ENCODE measurements at places on chromosomes 13 and 19.

- no peak for DNase-seq
Observed at GRCh38 chr13:110398564-110399507, 91.8 kb downstream of the COL4A2 start.

- DNase-seq, result no peak
Observed at GRCh38 chr19:42538841-42539709, 10.8 kb upstream of the CEACAM1 start.

- DNase-seq, result no peak
Observed at GRCh38 chr13:33757713-33758112, 60.2 kb upstream of the RFC3 start.

DNA sequence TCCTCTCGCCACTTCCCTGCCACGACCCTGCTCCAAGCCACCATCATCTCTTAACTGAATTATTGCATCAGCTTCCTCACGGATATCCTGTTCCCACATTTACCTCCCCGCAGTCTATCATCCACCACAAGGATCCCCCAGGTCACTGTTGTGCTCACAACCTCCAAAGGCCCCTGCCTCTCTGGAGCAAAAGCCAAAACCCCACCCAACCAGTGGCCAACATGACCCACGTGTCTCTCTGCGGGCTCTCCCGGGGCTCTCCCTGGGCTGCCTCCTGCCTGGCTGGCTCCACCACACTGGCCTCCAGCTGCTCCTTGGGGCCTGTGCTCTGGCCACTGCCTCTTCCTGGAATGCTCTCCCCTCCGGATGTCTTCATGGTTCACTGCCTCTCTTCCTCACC lies 809.3 kb downstream of the UQCRFS1 start:
- DNase-seq, result no peak

DNA sequence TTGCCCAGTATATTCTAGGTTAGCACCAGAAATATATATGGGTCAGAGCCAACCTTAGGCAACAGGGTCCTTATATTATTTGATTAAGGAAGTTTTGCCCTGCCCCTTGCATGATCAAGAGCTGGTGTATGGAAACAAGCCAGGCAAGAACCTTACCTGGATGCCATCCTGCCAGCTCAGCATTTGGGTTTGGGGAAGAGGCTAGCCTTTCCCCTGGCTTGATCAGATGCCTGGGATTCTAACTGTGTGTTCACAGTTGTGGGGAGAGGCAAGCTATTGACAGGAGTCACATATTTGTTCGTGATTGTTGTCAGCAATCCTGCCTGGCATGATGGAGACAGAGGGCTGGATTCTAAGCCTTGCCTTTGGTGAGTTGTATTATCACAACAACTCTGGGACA lies 260.0 kb upstream of the DACH1 start:
- DNase-seq, result no peak

- DNase-seq, result no peak
Observed at GRCh38 chr13:40583738-40584137, 82.7 kb downstream of the FOXO1 start.

GRCh38 chr19:55005684-55006488 lies 32.2 kb downstream of the GP6 start:
- peak; percentile 15 for DNase-seq

GRCh38 chr13:51562011-51562671 lies 22.1 kb upstream of the WDFY2 start:
- no peak for DNase-seq

- no peak for DNase-seq
Observed at GRCh38 chr13:103694033-103694432, 627.8 kb upstream of the SLC10A2 start.

DNA sequence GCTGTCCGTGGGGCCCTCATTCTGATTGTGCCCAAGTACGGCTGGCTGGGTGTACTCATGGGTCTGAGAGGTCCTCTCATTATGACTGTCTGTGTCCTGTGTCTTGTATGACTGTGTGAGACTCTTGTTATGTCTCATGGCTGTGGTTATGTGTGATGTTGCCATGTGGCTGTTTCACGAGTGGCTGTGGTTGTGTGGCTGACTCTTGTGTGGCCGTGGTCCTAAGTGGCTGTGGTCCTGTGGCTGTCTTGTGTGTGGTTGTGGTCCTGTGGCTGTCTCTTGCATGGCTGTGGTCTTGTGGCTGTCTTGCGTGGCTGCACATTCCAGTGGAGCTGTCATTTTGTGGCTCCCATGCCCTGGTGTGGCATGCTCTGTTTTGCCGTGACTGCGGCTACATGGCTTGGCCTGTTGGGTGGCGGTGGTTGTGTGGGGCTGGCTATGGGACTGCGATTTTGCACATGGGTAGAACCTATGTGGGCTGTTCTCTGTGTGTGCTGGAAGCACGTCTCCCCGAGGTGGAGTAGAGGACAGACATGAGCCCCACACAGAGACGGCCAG lies 2.5 kb downstream of the LYL1 start:
- DNase-seq, result no peak

- no peak for DNase-seq
Observed at GRCh38 chr13:98044301-98044700, 90.8 kb downstream of the IPO5 start.

- DNase-seq, result no peak
Observed at GRCh38 chr13:32047088-32047487, 15.5 kb downstream of the FRY start.

DNA sequence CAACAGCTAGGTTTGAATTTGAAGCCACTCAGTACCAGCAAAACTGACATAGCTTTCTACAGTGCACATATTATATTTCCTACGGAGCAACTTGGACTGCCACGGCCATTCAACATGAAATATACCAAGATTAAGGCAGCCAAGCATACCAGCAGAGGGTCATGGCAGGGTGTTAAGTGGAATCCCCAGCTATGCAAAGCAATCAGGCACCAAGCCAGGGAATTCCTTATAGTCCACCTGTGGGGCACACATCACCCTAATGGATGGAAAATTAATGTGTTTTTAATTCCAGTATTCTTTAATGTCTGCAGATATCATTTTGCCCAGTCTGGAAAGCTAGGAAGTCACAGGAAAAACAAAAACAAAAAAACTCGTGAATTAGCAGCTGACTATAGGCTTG lies 1190.3 kb downstream of the EFNB2 start:
- no peak for DNase-seq

GRCh38 chr19:48491793-48492123 lies 19.9 kb downstream of the LMTK3 start:
- DNase-seq, result no peak

- DNase-seq, result no peak
Observed at GRCh38 chr19:5001615-5002014, 32.7 kb downstream of the KDM4B start.

GRCh38 chr13:67769063-67769986 lies 539.2 kb upstream of the PCDH9 start:
- DNase-seq, result no peak

GRCh38 chr13:26485288-26485687 lies 72.2 kb upstream of the WASF3 start:
- no peak for DNase-seq

DNA sequence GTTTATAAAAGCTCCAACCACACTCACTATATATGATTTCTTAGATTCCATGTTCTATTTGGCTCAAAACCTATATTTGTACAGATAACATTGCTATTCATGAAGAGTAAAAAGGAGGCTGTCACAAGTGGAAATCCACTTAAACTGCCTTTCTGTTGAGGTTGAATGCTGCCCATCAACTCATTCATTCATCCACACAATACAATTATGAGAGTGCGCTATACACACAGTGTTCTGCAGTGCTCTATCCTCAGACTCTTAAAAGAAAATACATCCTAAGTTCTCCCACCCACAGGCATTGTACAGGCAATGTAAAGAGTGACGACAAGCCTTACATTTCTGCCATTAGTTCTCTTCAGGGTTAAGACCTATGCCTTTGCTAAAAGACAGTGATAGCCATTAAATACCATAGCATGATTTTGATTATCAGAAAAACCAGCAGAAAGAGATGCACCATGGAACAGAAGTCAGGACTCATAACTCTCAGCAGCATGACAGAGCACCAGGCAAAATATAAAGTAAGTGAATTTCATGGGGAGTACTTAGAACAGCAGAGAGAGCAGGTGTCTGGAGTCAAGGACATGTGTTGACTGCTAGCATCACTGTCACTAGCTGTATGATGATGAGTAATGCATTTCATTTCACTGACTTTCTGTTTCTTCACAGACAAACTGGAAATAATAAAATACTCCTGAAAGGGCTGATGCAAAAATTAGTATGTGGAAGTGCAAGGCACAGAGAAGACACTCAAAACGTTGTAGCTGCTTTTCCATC lies 218.0 kb downstream of the RBM26 start:
- no peak for DNase-seq

DNA sequence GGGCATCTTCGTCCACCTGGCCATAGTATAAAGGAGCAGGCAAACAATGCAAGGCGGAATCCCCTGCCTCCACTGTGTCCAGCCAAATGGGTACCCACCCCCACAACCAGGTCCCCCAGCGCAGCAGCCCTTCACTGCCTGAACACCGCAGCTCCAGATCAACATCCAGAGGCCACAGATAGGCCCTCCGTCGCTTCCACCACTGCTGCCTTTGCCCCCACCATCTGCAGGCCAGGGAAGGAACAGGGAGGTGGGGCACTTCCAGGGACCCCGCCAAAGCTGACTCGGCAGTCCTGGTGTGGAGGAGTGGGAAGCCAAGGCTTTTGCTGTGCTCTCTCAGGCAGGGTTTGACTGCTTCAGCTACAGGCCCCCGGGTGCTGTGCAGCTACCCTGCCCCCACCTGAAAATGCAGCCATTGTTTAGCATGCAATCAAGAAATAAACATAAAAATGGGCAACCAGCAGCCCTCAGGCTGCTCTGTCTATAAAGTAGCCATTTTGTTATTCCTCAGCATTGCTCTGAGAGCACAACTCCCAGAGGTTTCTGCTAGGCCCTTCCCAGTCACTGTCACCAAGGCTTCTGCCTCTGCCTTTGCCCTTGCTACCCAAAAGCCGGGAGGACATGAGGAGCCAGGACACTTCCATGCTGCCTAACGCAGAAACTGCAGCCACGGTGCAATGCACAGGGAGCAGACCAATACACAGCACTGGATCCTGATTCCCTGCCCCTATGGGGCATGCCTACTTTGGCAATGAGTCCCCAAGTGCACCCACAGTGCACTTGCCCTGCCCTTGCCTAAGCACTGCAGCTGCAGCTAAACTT lies 733.2 kb upstream of the KLHL1 start:
- DNase-seq, result no peak

DNA sequence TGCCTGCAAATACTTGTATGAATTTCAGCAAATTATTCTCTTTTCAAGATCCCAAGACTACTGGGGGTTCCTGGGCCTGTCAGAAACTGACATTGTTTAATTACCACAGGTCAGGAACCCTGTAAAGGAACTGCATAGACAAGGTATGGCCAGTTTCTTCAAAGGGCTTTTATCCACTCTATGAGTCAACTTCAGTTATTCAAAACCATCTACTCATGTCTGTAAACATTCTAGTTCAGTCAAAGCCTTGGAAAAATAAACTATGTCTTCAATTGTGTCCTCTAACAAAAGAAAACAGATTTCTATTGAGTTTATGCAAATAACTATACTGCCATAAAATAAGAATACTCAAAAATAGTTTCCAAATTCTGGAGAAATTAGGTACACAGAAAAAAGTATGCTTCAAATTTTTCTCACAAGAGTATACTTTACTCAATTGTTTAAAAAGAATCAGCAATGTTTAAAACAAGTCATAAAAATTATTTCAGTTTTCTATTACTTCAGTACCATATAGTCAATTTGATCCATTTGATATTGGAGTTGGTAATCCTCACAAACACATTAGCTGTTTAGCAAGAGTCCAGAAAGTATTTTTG lies 486.4 kb upstream of the PCDH20 start:
- no peak for DNase-seq

DNA sequence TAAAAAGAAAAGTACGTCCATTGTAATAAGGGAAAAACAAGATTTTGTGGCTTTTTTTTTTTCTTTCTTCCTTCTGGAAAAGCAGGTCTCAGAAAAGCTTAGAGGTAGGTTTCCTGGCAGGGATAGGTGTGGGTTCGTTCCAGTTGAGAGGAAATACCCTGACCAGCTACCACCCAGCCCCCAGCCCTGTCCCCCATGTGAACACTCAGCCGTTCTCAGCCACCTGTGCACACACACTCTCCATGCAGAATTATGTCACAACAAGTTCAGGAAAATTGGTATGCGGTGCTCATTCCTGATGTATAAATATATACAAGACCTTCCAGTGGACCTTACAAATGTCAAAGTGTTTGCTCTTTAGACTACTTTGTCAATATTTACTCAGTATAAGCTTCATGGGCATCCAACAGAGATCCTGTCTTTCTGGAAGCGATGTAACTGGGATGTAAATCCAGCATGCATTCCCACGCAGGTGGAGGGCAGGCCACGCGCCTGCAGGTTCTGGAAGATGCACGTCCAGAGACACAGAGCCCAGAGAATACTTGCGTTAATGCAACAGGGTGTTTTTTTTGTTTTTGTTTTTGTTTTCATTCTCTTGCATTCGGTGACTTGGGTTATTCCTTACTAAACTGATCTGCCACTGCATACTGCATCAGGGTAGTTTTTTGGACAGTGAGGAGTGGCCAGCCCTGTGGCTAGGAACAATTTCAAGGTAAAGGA lies 68.8 kb downstream of the TSHZ3 start:
- DNase-seq, result no peak

GRCh38 chr19:8367327-8368001 lies 3.5 kb downstream of the ANGPTL4 start:
- DNase-seq, result no peak

DNA sequence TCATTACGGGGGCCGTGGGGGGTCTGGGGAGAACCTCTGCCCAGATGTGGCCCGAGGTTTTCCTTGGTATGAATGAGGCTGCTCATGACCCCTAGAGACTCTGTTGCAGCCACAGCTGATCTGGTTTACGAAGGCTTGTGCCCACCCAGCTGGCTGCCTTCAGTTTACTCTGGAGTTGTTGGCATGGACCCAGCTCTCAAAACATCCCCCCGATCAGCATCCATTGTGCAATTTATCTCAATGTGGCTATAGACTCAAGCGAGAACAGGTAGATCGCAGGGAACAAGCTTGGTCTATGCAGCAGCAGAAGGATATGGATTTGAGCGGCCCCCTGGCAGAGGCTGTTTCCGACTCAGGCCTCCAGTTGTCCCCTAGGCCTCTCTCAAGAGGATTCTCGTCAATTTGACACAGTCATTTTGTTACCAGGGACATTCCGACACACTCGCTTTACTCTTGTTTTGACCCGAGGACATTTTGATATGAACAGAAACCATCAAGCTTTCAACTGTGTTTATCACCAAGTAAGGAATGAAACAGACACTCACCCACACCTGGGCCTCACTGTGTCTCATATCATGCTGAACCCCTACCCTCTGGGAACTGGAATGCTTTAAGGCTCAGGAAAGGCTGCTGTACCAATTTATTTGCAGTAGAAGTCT lies 161.5 kb downstream of the KATNAL1 start:
- DNase-seq, result no peak

GRCh38 chr13:67742478-67742877 lies 512.3 kb upstream of the PCDH9 start:
- no peak for DNase-seq

DNA sequence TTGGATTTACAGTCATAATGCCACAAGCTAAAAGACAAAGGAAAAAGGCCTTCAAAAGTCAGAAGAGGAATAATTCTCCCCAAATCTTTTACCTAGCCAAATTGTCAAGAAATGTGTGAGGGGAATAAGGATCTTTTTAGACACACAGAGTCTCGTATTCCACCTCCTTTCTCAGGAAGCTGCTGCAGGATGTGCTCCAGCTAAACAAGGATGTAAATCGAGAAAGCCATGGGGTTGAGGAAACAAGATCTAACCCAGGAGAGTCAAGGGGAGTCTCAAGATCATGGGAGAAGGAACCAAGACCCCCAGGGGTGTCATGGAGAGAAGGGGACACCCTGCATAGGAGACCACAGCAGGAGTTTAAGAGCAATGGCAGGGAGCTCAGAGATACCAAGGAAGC lies 147.4 kb downstream of the KDM4B start:
- no peak for DNase-seq
